ENCODE measurements at places on chromosomes 11 and 22.

DNA sequence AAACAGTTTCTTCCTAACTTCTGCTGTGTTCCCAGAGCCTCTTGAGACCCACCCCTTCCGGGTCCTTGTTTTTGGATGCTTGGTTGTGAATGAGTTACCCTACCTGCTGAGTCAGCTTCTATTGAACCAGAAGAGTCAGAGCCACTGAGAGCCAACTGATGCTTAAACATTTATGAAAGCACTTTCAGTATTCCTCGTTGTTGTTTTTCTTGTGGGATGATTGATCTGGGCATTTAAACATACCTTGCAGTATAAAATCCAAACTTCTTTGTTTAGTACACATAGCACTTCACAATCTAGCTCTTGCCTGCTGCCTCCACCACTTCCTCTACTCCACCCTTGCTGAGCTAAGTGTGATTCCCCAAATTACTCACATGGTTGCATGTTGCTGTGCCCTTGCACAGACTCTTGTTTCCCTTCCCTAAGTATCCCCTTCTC lies 5.5 kb downstream of the PRSS23 start:
- DNase-seq = no peak

- no peak for DNase-seq
Measured at GRCh38 chr22:40058265-40058664, 63.5 kb downstream of the FAM83F start.

DNA sequence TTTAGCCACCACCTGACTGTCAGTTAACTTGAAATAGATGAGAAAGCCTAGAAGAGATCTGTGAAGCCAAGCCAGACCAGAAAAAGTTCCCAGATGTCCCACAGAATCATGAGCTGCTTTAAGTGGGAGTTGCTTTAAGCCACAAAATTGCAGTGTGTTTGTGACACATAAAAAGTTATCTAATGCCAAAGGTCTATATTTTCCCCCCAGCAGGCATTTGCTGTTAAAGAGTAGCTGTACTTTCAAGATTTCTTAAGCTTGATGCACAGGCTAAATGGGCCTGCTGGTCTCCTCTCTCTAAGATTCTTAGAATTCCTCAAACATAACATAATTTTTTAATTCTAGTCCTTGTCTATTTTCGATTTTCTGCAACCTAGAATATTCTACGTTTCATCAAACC lies 825.7 kb downstream of the FAM181B start:
- DNase-seq = no peak

DNA sequence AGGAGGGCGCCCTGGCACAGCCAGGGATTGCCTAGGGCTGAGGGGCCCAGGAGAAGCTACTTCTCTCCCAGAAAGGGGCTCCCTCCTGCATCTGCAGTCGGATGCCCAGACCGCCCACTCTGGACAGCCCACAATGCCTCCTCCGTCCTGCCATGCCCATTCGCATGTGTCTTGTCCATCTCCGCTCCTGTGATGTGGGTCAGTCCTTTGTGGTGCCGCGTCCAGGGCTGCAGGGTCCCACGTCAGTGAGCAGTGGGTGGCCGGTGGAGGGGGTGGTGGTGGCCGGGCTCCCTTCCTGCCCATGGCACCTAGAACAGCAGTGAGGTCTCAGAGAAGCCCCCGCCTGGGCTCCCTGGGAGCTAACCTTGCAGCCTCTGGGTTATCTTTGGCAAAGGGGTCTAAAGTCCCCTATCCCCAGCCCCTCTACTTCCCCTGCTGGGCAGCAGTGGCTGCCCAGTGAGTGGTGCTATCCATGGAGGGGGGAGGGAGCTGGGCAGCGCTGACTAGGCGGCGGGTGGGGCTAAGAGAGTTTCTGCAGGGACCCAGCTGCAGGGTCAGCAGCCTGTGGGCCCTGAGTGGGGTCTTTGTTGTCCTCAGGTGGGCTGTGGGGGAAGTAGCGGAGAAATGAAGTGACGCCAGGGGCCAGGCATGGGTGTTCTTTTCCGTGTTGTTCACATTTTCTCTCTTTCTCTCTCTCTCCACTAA lies 41.1 kb downstream of the KCNC1 start:
- DNase-seq = no peak

DNA sequence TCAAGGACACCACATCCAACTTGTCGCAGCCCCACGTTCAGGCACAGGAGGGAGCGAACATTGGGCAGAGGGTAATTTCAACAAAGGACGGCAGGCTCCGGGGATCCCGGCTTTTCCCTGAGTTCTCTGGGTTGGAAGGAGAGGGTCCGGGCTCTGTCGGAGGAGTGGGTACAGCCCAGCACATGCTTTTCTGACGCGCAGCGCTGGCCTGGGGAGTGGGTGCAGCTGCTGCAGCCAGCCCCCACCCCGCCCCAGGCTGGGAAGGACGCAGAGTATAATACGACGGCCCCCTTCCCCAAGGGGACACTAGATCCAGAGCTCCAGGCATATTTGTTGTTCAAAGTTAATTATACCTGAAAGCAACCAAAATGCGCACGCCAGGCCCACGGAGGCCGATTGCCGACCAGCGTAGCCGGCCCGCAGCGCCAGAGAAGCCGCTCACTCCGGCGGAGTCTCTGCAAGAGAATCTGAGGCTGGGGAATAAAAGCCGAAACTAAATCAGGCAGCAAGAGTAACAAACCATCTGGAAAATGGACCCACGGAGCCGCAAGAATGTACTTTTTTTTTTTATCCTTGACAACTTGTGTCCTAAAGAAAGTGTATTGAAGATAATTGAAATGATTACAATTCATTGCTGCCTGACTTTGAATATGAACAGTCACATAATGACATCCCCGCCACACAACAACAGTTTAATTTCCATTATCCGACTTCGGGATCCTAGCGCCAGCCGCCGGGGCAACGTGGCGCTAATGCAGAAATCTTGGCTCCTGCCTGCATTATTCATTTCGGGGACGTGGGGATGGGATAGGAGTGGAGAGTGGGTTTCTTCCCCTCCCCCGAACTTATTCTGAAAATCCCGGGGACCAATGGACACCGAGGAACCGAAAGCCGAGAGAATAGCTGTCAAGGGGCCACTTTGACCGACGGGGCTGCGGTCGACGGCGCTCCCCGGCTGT lies 14.0 kb upstream of the PAX6 start:
- DNase-seq = no peak

GRCh38 chr11:92473736-92474135 lies 249.1 kb downstream of the FAT3 start:
- peak; percentile 66 for DNase-seq

DNA sequence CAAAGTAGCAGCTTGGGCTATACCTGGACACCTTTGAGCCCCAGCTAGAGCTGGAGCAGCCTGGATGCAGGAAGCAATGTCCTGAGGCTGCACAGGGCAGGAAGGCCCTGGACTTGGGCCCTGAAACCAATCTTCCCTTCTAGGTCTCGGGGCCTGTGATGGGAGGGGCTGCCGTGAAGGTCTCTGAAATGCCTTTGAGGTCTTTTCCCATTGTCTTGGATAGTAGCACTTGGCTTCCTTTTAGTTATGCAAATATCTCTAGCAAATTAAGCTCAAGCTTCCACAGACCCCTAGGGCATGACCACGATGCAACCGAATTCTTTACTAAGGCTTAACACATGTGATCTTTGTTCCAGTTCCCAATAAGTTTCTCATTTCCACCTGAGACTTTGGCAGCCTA lies 40.0 kb downstream of the LINC01488 start:
- peak; percentile 74 for DNase-seq

DNA sequence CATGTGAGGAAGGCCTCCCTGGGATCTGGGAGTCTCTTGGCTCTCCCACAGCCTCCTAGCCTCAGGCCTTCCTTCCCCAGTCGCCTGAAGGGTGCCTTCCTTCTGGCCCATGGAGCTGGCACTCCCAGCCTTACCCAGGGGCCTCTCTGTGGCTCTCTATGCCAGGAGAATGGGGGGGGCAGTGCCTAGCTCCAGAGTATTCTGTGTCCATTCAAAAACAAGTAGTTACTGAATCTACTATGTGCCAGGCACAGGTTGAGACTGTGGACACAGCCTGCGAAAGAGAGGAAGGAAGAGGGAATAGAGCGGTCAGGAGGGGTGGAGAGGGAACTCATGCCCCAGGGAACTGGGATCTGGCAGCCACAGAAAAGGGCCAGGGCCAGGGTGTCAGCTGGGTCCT lies 2.7 kb upstream of the PLA2G3 start:
- DNase-seq = no peak

- DNase-seq = no peak
Measured at GRCh38 chr22:25365491-25366261, 146.2 kb downstream of the CRYBB2 start.

DNA sequence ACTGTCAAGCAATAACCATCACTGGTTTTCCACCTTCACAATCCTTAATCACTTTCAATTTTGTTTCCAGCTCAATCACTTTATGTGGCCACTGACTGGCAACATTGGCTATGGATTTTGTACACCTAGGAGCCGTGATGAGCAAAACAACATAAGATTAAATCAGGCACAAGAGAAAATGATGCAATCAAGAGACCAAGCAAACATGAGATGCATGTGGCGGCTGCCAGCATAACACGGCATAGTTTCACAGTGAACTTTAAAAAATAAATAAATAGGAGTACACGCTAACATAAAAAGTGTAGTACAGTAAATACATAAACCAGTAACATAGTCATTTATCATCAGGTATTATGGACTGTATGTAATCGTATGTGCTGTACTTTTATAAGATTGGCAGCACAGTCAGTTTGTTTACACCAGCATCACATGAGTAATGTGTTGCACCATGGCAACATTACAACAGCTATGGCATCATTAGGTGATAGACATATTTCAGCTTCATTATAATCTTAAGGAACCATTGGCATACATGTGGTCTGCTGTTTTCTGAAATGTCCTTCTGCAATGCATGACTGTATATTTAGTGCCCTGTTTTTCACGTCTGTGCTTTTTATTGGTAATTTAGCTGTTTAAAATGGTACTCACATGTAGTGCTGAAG lies 83.3 kb upstream of the PRDM11 start:
- DNase-seq = no peak

GRCh38 chr22:19652316-19652715 lies 62.0 kb upstream of the SEPTIN5 start:
- DNase-seq = no peak

GRCh38 chr11:111982541-111983186 lies 42.5 kb upstream of the DLAT start:
- DNase-seq = no peak

DNA sequence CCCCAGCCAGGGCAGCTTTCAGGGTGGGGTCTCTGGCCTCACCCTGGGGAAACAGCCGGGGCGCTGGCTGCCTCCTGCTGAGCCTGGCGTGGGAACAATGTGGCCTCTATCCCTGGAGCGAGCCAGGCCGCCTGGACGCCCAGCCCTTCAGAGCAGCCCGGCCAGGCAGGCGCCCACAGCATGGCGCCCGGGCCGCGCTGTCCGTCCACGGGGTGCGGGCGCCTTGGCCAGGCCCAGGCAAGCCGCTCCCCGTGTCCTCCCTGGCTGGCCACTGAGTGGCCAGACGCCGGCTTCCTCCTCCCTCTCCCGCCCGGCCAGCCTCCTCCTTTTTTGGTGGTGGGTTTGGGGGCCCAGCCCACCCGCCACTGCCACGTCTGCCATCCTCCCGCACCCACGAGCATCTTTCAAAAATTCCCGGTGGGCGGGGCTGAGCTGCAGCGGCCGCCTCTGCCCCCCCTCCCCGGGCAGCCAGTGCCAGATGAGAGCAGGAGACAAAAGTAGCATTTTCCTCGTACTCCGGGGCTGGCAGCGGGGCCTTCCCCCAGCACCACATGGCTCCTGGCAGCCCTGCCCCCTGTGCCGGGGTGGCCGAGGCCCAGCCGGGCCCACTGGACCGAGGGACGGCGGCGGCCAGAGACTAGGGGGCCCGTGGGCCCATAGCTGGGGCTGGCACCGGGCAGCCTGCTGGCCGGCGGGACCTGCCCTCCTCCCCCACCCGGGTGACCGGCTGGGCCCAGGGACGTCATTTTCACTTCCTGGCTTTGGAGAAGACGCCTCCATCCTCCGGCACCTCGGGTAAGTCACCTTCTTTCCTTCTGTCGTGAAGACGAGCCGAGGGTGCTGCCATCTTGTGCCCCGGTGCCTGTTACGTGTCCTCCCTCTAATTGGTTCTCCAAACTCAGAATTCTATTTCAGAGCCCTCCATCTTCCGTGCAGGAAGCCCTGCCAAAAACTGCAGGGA lies 70.2 kb upstream of the PPARA start:
- no peak for DNase-seq

DNA sequence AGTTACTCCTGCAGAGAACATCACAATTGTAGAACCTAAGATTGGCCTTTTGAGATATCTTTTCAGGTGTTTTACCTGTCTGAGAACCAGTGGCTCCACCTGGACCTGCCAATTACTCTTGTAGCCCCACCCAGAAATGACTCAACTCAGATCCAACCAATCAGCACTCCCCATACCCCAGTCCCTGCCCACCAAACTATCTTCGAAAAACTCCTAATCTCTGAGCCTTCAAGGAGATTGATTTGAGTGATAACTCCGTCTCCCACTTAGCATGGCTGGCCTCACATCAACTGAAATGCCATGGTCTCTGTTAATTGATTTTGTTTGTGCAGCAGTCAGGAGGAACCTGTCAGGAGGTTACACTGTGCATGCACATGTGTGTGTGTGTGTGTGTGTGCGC lies 103.6 kb downstream of the MTNR1B start:
- no peak for DNase-seq

DNA sequence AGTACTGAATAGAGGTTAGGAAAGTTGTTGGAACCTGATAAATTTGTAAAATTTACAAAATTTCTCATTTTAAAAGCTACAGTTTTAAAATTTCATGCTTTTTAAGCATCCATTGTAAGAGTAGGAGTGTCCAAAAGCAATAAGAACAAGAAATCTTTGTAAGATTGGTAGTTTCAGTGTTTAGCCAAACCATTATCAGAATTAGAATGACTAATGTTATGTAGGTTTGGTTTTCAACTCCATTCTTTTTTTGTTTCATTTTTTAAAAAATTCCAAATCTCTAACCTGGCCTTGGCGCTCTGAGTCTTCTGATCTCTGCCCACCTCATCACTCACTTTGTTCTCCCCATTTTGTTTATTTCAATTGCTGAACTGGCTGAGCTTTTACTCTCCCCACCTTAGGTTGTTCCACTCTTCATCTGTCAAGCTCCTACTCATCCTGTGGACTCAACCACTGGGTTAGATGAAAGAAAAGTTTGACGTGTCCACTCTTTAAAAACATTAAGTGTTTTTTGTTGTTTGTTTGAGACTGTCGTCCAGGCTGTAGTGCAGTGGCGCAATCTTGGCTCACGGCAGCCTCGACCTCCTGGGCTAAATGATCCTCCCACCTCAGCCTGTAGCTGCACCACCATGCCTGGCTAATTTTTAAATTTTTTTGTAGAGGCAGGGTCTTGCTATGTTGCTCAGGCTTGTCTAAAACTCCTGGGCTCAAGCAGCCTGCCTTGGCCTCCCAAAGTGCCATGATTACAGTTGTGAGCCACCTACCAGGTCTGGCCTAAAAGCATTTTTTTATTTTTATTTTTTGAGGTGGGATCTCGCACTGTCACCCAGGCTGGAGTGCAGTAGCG lies 14.0 kb downstream of the EP300 start:
- DNase-seq = no peak
